ENCODE measurements at places on chromosomes 2 and 18.

- no peak for DNase-seq
These were observed 163.1 kb upstream of the WDSUB1 start for GRCh38 chr2:159449504-159450124.

DNA sequence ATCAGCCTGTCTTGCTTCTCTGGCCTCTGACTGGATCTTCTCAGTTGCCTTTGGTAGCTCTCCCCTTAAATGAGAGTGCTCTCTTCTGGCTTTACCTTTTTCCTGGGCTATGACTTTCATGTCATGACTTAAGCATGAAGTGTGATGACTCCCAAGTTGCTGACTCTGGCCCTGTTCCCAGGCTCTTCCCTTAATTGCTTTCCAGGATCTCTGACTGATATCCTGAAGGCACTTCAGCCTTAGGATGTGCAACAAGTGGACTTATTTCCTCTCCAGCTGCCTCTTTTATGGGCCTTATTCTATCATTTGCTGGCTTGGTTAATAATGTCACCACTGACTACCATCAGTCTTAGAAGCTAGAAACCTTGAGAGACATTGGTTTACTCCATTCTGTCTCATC is 17.4 kb downstream of the SEMA4F start:
- DNase-seq = no peak

DNA sequence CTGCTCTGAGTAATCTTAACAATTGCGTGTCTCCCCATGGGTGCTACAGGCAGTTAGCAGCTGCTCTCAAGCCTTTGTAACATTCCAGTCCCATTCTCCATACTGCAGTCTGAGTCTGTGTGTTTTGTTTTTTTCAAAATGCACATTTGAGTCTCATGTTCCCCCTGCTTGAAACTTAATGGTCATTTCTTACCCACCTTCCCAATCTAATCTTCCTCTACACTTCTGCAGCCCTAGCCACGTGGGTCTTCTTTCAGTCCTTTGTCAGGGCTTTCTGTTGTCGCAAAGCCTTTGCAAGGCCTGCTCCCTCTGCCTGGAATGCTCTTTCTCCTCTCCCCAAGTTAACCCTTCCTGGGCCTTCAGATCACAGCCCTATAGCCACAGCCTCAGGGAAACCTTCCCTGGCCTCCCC is 24.5 kb downstream of the ELAC1 start:
- no peak for DNase-seq

- no peak for DNase-seq
These were observed 82.7 kb downstream of the TANC1 start for GRCh38 chr2:159051133-159051532.

- DNase-seq = no peak
These were observed 255.2 kb downstream of the ACKR3 start for GRCh38 chr2:236824836-236825235.

GRCh38 chr2:101809698-101810097 is 112.2 kb downstream of the MAP4K4 start:
- DNase-seq = no peak

- no peak for DNase-seq
These were observed 60.4 kb upstream of the SLC35G4 start for GRCh38 chr18:11548916-11549551.

- no peak for DNase-seq
These were observed 48.9 kb downstream of the LONRF2 start for GRCh38 chr2:100273387-100273786.

GRCh38 chr2:7559791-7560190 is 642.6 kb downstream of the RNF144A start:
- no peak for DNase-seq

DNA sequence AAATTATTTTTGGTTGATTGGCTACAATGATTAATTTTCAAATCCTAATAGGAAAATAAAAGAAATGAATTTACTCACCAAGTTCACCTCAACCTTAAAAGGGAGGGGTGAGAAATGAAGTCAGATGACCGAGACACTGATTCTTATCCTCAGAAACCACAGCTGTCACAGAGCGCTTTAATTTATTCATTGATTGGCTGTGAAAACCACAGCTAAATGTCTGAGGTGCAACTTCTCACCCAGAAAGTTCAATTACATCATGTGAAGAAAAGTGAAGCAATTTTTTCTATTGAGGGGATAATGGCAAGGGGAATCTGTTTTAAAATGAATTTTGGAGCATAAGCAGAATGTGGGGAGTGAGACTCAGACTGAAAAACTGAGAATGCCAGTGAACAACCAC is 128.4 kb downstream of the RNF152 start:
- DNase-seq = no peak

DNA sequence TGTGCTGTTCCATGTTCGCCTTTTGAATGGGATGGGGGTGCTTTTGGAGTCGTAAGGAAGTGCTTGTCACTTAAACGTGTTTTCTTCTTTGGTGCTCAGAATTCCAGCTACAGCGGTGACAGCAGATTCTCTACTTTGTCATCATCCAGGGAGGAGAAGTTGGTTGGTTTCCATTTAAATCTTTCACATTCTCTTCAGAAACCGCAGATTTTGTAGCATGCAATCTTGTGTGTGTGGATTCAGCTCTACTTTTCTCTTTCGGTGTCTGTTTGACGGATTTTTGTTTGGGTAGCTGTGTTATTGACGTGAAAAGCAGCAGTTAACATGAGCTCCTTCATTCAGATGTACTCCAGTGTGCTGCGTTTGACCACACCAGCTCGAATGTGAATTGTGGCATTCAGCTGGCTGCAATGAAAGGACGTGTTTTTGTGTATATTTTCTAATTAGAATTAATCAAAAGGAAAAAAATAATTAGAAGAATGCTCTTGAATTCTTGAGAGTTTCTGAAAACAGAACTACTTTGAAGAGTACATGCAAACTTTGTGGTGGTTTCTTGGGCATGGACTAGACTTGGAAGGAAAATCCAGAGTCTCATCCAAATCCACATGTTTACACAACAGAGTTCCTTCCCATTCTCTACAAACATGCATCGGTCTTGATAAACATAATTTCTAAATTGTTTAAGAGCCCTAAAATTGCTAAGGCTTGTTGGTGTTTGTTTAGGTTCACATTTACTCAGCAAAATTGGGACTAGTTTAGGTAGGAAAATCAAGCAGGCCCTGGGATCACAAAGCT is 68.7 kb upstream of the RBM44 start:
- no peak for DNase-seq

DNA sequence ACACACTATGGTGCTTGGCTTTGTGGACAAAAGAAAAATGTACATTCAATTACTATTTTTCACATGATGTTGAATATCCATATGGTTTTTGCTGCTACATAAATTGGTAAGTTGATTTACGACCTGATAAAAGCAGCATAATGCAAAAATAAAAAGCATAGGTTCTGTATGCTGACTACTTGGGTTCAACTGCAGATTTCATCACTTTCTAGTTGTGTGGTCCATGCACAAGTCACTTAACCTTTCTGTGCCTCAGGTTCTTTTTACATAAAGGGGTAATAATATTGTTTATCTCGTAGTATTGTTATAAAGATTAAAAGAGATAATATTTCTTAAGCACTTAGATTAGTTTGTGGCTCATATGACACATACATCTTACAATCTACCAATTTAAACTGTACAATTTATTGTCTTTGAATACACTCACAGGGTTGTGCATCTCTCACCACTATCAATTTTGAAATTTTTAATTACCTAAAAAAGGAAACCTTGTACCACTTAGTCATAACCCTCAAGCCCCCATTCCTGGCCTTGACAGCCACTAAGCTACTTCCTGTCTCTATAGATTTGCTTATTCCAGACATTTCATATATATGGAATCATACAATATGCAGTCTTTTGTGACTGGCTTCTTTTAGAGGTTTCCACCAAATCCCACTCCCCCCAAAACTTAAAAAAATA is 1443.9 kb downstream of the SUCLG1 start:
- no peak for DNase-seq

DNA sequence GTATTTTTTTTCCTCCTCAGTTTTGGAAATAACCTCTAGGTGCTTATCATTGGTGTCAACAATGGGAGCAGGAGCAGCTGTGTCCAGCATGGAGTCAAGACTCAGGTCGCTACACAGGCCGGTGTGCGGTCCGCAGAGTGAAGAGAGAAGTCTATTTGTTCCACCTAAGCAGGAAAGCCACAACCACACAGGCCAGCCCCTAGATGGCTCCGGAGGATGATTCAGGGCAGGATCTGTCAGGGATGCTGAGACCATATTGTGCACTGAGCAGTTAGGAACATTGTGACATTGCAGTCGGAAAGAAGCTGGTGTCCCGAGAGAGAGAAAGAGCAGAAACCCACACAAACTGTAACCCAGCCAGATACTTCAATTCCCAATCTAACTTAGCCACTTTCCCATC is 136.9 kb downstream of the GAREM1 start:
- DNase-seq = no peak

GRCh38 chr2:119724656-119725485 is 34.9 kb upstream of the PTPN4 start:
- DNase-seq = no peak

DNA sequence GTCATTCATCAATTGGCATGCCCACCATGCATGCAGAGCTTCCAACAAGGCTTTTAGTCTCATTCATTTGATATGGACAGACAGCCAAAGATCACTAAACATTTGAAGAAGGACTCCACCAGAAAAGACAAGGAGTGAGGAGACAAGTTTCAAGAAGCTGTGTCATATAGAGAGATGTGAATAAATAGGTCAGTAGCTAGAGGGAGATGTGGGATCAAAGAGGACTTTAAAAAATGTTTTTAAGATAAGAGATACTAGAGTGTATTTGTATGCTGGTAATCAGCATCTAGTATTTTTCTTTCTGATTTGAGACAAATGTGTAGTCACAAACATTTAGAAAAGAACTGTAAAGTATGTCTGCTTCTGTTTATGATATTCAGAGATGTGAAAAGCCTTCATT is 48.5 kb downstream of the ANTXR1 start:
- DNase-seq = no peak

DNA sequence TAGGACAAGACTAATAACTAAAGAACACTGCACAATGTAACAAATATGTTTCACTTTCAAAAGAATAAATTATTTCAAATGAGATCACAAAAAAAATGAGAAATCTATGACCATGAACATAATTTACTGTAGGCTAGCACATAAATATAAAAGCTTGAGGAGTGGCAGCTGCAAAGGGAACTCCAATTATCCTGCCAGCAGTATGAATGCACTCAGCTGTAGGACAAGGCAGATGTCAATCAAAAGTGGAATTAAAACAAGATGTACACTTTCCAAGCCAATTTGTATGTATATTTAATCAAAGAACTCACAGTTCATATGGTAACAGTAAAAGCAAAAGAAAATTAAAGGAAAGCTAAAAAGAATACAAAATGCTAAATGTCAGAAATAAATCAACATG is 76.6 kb upstream of the NCKAP5 start:
- no peak for DNase-seq

DNA sequence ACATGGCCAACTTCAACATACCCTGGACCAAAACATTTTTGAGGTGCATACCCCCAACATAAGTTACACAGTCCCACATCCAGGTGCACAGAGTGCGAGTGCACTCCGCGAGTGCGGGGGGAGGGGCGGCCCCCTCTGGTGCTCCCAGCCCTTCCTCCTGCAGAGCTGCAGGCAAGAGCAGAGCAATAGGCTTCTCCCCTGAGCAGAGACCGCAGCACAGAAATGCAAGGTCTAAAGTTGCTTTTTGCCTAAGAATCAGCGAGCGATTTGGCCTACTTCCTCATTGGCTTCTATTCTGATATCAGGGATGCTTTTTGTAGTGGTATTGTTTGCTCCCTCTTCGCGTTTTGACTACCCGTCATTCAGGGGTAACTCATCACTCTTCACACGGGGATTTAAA is 40.6 kb downstream of the BOLA3 start:
- no peak for DNase-seq

DNA sequence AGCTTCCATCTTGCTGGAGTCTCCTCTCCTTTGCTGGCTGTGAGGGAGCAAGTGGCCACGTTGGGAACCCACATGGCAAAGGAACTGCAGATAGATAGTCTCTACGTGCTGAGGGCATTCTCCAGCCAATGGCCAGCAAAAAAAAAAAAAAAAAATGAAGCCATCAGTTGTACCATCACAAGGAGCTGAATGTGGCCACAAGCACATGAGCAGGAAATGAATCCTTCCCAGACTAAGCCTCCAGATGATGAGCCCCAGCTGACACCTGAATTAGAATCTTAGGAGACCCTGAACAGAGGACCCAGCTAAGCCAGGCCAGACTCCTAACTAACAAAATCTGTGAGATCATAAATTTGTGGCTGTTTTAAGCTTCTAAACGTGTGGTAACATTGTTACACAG is 57.9 kb downstream of the SPIRE1 start:
- DNase-seq = no peak

- no peak for DNase-seq
These were observed 179.0 kb downstream of the KLHL29 start for GRCh38 chr2:23563673-23564614.

GRCh38 chr2:173299764-173300163 is 54.9 kb upstream of the CDCA7 start:
- DNase-seq = no peak

GRCh38 chr2:151518802-151519201 is 109.1 kb downstream of the RIF1 start:
- no peak for DNase-seq

GRCh38 chr18:57819671-57820460 is 16.8 kb upstream of the ATP8B1 start:
- no peak for DNase-seq

- DNase-seq = no peak
These were observed 71.2 kb upstream of the RBM44 start for GRCh38 chr2:237727363-237727762.

DNA sequence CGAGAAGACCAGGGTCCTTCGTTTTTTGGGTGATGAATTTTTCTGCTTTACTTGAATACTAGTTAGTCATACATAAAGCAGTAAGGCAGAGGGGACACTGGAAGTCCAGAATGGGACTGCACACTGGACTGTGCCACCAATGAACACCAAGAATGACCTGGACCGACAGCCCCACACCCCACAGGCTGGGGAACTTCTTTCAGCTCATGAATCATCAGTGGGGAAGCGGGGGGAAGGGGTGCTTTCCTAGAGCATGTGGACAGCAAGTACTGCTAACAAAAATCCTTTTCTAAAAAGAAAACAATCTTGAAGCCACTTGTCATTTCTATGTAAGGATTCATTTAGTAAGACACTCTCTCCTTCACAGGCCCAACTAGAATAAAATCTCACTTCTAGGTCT is 86.0 kb downstream of the DTNB start:
- no peak for DNase-seq

GRCh38 chr2:98880266-98881152 is 55.5 kb downstream of the CRACDL start:
- no peak for DNase-seq

- DNase-seq = no peak
These were observed 62.0 kb upstream of the SLC35F5 start for GRCh38 chr2:113818382-113818951.

- no peak for DNase-seq
These were observed 38.3 kb upstream of the ATP6V1B1 start for GRCh38 chr2:70897203-70897976.

DNA sequence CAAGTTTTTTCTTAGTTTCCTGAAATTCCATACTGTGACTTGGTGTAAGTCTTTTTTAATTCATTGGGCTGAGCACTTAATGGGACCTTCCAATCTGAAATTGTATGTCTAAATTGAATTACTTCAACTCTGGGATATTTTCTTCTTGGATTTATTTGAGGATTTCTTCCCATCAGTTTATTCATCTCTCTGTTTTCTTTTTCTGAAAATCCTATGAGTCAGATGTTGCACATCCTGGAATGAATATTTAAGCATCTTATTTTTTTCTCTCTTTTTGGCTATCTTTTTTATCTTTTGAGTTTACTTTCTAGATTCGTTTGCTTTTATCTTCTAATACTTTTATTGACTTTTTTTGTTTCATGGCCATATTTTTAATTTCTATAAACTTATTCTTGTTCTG is 55.4 kb upstream of the ACYP2 start:
- no peak for DNase-seq

GRCh38 chr2:165634282-165634681 is 159.8 kb downstream of the GALNT3 start:
- DNase-seq = no peak
